NCI-H2081 treated with DMSO at 0.1 percent for 48 hours (cell line): ENCODE measurements at places on chromosomes 3 and 15.

DNA sequence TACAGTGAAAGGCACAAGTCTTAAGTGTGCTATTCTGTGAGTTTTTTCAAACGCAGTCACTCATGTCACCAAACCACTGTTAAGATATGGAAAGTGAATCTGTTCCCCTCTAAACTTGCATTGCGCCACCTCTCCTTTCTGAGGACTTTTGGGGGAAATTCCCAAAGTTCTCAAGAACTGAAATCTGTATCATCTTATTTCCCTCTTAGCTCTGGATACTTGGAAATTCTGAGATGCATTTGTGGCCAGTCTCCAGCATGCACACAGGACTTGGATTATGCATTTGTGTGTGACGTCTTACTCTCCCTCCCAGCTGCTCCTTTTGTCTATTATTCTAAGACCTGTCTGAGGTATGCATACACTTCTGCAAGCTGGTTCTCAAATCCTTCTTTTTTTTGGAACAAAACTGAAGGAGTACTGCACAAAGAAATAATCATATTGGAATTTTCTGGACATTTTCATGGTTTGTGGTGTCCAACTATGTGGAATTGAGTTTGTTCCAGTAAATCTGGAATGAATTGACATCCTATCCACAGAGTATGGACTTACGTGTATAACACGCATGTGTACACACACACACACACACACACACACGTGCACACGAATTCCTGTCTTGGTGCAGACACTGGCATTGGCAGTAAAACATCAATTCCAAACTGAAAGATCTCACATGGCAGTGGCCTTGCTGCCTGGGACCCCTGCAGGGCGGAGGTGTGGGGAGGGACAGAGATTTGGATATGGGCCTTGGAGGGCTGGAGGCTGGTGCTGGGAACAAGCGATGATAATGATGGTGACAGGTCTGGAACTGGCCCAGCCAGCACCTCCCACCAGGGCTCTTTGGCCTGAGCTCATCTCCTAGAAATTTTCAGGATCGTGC is 8.2 kb upstream of the LCTL start:
- no peak for DNase-seq

GRCh38 chr15:48962662-48963523 is 826 bp downstream of the SHC4 start:
- no peak for DNase-seq

- DNase-seq: no peak
Measured at GRCh38 chr3:194312186-194312742, 38.9 kb downstream of the CPN2 start.

GRCh38 chr3:148791920-148792319 is 35.7 kb upstream of the CPB1 start:
- DNase-seq: no peak

DNA sequence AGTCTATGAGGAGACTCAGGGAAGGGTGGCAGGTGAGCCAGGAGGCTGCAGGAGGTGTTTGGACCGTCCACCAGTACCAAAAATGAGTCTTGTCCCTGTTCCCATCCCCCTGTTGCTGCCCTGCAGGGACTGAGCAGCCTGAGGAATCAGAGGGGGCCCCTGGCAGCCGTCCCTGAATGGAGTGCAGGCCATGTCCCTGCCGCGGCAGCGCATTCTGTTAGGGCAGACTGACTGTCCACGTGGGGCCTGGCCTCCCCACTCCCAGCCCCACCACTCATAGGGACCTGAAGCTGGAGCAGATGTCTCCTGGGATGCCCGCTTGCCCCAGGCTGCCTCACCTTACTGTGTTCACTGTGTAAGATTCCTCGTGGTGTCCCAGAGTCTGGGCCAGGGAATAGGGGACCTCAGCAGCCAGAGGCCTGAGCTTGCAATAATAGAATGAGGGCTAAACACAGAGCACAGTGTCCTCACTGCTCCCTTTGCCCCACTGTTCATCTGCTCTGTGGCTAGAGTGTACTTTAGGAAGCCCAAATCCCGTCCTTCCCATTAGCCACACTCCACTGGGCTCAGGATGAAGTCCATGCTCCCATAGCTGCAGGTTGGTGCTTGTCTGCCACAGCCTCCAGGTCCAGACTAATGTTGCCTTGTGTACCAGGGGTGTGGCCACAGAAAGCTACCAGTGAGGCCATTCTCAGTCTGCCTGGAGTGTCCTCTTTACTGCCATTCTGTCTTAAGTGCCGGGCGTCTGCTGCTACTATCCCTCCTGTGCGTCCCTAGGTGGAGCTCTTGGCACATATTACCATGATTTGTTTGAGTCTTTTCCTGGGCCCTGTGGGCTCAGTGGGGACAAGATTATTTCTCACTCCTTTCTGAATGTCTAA is 63.2 kb downstream of the HCN4 start:
- peak; percentile 60 for DNase-seq

DNA sequence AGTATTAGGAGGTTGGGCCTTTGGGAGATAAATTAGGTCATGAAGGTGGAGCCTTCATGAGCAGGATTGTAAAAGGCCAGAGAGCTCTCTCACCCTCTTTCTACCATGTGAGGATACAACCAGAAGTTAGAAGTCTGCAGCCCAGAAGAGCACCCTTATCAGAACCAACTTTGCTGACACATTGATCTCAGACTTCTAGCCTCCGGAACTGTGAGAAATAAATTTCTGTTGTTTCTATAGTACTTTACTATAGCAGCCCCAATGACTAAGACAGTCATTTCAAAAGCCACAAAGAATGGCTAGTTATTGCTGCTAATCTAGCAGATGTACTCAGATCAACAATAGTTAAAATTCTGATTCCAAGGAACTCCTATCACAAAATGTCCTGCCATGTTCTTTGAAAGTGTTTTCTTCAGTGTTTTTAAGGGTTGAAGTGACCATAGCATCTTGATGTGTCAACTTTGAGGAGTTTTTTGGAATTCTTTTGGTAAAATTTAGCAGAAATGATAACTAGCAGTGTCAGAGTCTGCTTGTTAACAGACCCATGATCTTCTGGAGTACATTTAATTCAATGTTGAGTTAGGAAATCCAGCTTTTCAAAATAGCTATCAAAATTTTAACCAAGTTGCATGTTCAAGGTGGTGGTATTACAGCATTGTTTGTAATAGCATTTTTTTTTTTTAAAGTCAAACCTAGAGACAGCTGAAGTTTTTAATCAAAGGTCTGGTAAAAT is 10.3 kb downstream of the DZIP3 start:
- no peak for DNase-seq

DNA sequence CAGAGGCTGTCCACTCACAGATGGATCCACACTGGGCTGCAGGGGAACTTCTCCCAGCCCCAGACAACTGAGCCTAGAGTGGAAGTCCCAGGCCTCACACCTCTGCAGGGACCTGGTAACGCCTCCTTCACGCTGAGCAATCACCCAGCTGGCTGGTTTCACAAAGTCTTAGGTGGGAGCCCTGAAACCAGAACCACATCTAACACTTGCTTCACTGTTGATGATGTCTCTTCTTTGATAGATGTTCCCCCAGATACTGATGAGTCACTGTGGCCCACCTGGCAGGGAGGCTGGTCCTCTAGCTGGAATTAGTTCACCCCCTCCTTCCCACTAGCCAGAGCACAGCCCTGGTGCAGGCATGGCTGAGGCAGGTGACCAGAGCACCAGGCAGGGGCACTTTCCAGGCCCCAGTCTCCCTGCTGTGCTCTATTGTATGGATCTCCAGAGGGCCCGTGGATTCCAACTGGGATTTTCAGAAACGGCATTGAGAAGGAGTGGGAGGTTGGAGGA is 33.5 kb downstream of the MYL3 start:
- DNase-seq: no peak

GRCh38 chr3:53166206-53166605 is 5.2 kb downstream of the PRKCD start:
- DNase-seq: no peak

- no peak for DNase-seq
Measured at GRCh38 chr3:141231952-141232823, 563 bp downstream of the PXYLP1 start.

DNA sequence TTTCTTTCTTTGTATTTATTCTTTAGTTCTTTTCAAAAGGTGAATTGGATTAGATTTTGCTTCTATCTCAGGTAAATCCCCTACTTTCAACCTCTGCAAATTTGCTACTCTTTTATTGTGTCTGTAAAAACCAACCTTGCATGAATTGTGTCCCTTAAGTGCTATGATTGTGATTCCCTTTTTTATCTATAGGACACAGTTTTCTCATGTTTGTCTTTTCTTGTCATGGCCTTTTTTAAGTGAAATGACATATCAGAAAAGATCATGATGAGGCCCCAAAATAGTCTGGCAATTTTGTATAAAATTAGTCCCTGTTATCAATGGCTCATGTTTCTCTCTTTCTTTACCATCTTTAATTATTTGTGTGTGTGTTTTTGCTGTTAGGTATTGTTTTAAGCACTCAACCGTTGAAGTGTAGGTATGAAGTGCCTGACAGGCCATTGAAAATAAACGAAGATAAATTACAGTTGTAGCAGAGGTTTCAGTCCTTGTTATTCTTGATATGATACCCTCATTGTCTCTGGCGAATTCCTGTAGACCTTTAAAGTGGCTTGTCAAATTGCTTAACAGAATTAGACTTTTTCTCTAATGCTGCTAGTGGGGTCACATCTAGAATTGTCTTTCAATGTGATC is 184.3 kb downstream of the UBE2E2 start:
- DNase-seq: no peak

- DNase-seq: no peak
Measured at GRCh38 chr3:119657887-119658702, 2.3 kb downstream of the POPDC2 start.

DNA sequence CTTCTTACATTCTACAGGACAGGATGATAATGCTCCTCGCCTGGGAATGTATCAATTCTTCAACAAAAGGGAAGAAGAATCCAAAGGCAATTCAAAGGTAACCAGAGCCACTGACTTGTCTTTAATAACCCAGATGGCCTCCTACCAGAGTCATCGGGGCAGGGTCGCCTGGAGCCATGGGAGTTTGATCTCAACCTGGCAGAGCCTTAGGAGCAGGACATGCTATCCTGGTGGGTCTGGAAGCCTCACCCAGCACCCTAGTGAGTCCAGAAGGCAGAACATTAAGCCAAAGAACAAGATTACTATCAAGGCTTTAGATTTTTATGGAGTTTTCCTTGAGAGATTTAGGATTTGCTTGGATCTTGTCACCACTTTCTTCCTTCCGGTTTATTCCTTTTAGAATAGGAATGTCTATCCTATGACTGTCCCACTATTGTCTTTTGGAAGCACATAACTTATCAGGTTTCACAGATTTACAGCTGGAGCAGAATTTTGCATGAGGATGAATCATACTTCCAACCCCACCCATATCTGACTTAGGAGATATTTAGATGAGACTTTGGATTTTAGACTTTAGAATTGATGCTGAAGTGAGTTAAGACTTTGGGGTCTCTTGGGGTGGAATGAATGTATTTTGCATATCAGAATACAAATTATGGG is 330.3 kb upstream of the GOLIM4 start:
- no peak for DNase-seq

- no peak for DNase-seq
Measured at GRCh38 chr3:98003306-98003969, 31.2 kb upstream of the RIOX2 start.

DNA sequence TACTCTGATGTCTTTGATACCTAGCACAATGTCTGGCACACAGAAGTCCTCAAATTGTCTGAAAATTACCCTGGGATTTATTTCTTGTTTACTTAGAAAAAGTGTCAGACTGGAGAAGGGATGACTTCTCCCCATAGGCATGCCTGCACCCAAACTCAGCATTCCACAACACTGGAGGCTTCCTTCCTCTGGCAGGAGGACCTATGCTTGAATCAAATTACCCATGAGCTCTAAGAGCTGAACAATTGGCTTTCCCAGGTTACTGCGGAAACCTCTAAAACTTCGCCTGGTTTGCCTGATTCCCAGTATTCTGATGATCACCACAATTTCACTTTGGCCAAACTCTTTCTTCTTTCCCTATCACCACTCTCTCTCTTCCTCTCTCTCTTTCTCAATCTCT is 217.4 kb downstream of the DIPK2A start:
- no peak for DNase-seq
